NCI-H2081 (cell line): ENCODE measurements at places on chromosomes 2 and 18.

DNA sequence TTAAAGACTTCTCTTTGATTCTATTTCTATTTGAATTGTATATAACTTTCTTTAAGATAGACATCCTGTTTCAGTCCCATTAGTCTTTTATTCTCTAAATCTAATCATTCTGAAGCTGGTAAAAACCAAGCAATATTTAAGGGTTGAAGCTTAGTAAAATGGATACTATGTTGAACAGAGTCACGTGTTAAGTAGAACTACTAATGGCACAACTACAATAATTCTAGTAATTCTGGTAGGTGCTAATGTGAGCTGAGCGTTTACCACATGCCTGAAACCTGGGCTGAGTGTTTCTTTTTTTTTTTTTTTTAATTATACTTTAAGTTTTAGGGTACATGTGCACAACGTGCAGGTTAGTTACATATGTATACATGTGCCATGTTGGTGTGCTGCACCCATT lies 8.9 kb upstream of the AFF3 start:
- no peak for DNase-seq

- DNase-seq = no peak
These were observed 46.8 kb upstream of the ACTR3 start for GRCh38 chr2:113842919-113843736.

- no peak for DNase-seq
These were observed 121.0 kb downstream of the SMAD2 start for GRCh38 chr18:47809420-47809819.

DNA sequence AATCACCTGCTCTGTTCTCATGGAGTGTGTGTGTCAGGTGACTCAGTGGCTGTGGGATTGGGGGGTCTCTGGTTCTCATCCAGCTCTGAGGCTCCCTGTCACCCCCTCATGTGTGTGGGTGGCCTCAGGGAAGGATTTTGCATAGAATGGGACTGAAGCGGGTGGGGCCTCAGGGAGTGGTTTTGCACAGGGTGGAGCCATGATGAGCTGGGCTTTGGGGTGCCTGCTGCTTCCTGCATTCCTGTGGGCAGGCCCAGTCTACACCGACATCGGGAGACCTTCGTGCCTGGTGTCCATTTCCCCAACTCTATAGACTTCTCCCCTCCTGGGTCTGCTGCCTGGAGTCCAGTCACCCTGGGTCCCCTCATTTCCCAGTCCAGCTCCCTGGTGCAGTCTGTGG lies 59.7 kb downstream of the VAPA start:
- no peak for DNase-seq

GRCh38 chr2:26696351-26696816 lies 3.9 kb downstream of the KCNK3 start:
- DNase-seq = no peak

GRCh38 chr2:234632527-234633391 lies 135.9 kb upstream of the ARL4C start:
- no peak for DNase-seq

DNA sequence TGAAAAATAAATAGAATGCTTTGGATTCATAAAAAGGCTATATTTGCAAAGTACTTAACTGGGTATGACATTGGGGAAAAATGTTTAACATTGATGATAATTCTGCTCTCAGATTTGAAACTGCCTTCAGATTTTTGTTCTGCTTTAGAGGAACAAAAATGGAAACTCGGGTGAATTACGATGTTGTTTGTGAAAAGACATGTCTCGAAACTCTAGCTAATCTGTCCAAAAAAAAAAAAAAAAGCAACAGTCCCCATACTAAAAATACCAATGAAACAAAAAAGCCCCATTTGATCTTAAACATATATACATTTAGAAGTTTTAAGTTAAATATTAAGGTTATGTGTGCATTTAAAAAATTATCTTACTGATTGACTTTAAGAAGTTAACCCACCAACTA lies 3.0 kb downstream of the ZDBF2 start:
- DNase-seq = no peak

DNA sequence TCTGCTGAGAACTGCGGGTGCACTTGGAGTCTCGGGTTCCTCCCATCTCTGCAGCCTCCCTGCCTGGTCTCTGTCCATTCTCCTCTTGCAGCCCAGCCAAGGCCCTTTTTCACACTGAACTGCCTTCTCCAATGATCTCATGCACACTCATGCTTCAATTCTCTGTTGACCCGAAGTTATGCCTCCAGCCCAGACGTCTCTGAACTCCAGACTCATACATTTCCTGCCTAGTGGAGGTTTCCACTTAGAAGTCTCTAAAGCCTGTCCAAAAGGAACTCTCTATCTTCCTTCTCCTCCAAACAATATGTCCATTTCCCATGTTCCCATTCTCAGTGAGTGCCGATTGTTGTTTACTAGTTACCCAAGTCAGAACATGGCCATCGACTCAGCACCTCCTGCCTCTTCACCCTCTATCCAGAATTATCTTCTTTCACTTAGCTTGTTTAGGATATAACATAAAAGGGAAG lies 155.2 kb downstream of the IRS1 start:
- no peak for DNase-seq

DNA sequence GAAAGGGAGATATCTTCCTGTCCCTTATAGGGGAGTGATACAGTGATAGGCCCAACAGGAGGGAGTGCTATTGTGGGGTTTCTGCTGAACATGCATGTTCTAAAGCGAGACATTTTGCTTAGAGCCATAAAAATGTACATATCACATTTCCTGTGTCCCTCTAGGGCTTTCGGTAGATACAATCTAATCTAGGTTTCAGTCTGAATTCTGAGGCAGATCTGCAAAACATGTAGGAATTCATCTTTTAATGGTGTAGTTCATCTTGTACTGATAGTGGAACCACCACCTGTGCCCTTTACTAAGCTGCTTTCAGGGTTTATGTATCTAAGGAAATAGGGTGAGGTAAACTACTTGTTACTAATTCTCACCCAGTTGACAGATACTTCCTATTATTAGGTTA lies 73.8 kb downstream of the SPTBN1 start:
- DNase-seq = no peak

GRCh38 chr2:171512683-171513195 lies 9.5 kb upstream of the CYBRD1 start:
- DNase-seq = no peak

GRCh38 chr18:74402806-74403433 lies 54.2 kb downstream of the DIPK1C start:
- DNase-seq = no peak

- DNase-seq = no peak
These were observed 284.3 kb upstream of the CXCR4 start for GRCh38 chr2:136402281-136402680.

GRCh38 chr2:105376010-105376409 lies 22.8 kb downstream of the FHL2 start:
- no peak for DNase-seq

GRCh38 chr2:102294802-102295489 lies 16.4 kb upstream of the IL1RL1 start:
- no peak for DNase-seq

DNA sequence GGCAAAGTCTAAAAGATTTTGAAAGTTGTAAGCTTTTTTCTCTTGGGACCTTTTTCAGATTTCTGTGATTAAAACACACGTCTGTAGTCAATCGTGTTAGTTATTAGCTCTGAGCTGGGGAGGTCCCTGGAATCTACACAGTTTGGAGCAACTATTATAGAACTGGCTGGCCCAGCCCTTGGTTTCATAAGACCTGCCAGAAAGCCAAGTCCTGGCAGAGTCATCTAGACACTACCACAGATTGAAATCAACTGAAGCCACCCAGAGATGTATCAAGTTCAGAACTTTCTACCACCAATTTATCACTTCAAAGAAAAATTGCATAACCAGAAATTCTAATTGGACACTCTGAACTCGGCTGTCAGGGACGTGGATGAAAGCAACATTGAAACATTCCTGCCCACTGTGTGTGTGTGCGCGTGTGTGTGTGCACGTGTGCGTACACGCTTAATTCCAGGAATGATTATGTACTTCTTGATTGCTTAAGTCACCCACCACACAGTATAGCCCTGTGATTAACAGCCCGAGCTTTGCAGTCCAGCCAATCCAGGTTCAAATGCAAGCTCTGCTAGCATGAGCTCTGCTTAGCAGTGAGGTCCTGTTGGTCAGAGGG lies 126.3 kb downstream of the TPGS2 start:
- no peak for DNase-seq

DNA sequence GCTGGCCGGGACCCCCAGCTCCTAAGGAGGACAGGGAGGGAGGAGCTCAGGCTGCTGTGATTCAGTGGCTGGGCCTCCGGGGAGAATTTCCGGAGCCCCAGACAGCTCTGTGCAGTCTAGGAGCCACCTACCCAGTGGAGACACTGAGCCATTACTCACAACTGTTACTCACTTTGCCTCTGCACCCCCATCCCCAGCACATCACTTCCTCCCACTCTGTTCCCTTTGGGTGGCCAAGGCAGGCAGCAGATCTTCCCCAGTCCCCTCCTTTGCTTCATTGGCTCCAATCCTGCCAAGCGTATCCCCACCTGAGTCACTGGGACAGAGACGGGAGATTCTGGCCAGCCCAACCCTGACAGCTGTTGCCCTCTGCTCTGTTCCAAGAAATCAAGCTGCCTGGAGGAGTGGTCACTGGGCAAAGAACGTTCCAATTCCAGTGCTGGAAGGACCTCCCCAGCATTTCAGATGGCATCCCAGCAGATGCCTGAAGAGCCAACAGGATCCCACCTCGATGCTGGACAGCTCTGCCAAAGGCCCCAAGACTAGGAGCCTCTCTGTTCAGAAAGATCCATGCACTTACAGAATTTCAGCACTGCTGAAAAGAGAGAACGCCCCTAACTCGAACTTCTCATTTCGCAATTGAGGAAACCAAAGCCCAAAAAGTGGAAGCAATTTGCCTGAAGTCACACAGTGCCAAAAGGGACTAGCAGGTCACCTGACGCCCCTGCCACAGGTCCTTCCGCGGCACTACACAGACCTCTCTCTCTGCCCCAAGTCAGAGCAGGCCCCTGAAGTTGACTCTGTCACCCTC lies 68.3 kb downstream of the TNS1 start:
- DNase-seq = no peak

DNA sequence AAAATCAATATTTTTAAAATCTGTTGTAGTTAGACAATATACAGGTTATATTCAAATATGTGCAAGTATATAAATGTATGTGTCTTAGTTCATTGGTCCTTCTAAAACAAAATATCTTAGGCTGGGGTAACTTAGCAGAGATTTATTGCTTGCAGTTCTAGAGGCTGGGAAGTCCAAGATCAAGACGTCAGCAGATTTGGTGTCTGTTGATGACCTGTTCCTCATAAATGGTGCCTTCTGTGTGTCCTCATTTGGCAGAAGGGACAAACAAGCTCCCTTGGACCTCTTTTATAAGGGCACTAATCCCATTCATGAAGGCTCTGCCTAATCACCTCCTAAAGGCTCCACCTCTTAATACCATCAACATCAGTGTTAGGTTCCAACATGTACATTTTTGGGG lies 31.3 kb downstream of the ABI2 start:
- DNase-seq = no peak

DNA sequence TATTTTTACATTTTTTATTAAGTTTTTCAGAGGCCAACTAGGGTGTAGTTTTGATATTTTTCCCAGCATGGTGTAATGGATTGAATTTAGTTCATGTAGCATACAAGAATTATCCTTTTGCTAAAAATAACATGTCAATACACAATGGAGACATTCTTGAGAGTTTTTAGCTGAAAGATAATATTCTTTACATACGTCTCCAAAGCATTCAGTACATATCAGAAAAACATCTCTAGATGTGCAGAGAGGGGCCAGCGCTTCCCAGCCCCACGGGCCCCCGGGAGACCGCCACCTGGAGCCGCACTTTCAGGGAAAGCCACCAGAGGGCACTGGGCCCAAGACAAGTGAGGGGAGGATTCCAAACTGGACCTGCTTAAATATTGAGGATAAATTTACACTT lies 499.4 kb downstream of the GALR1 start:
- no peak for DNase-seq

- no peak for DNase-seq
These were observed 88.3 kb downstream of the INSIG2 start for GRCh38 chr2:118176601-118177000.

- DNase-seq = no peak
These were observed 668.2 kb upstream of the PKDCC start for GRCh38 chr2:41379496-41380221.

DNA sequence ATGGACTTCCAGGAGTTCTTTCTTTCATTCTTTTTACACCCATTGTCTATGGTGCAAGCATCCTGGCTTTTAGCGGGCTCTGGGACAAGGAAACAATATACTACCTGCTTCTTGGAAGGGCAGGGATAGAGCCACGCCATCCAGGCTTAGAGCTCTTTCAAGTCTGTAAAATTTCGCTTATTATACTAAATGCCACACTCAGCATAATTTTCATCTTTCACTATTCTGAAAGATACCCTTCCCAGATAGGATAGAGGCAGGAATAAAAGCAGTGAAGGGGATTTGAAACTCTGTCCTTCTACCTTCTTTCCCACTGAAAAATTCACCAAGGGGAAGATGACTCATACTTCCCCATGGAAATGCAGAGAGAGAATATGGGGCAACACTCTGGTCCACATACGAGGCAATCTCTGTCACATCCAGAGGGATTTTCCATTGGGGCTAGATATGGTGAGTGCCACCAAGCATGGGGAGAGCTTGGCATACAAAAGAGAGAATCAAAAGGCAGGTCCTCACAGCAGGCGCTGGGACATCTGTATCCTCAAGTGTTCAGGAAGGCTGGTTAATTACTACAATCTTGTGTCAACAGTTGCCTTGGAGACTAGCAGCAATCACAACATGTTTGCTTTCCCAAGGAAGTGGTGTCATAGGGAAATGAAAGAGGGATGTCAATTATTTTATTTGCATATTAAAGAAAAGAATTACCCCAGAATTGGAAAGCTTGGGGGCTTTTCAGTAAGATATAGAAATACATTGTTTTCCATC lies 127.6 kb downstream of the TDRD15 start:
- DNase-seq = peak; percentile 86

GRCh38 chr18:5853253-5853652 lies 42.1 kb downstream of the TMEM200C start:
- DNase-seq = no peak

- no peak for DNase-seq
These were observed 1185.2 kb upstream of the CELF4 start for GRCh38 chr18:38750751-38751150.

DNA sequence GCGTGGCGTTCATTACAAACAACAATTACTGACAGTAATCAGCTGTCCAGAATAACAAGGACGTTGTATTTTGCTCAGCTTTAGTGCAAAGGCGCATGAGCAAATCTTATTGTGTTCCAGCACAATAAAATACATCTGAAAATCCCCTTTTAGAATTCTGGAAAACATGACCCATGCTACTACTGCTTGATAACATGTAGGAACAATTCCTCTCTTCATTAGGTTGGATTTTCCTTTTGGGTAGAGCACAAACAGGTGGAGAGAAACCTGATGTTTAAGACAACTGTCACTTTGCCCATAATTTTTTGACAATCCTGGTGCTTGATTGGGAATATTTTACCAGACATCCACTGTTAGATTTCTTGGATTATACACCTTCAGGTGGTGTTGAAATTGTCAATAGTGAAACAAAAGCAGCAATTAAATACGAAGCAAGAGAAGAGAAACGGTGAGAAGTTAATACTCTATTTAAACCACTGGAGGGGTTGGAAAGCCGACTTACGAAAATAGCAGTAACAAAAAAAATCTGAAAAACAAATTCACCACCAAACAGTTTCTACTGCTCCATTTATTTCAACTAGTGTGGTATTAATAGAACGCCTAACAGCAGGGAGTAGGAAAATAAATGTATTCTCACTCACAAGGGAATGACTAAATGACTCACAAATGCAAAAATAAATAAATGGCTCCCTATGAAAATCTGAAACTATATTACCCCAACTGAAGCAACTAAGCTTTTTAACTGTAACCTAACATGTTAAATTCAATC lies 102.7 kb downstream of the CPO start:
- DNase-seq = peak; percentile 22
